ENCODE measurements at places on chromosomes 2 and 18.
A peak's percentile ranks its signal among the peaks of the same experiment; 100 is the strongest.

GRCh38 chr2:238942080-238942725 lies 94.3 kb downstream of the TWIST2 start:
- no peak for DNase-seq

GRCh38 chr18:25144820-25145219 lies 207.1 kb downstream of the ZNF521 start:
- no peak for DNase-seq

GRCh38 chr2:234864506-234864905 lies 87.3 kb upstream of the SH3BP4 start:
- no peak for DNase-seq

- DNase-seq, result no peak
Measured at GRCh38 chr18:58989184-58989759, 124.6 kb downstream of the ZNF532 start.

GRCh38 chr2:155701721-155702120 lies 630.8 kb downstream of the NR4A2 start:
- no peak for DNase-seq

DNA sequence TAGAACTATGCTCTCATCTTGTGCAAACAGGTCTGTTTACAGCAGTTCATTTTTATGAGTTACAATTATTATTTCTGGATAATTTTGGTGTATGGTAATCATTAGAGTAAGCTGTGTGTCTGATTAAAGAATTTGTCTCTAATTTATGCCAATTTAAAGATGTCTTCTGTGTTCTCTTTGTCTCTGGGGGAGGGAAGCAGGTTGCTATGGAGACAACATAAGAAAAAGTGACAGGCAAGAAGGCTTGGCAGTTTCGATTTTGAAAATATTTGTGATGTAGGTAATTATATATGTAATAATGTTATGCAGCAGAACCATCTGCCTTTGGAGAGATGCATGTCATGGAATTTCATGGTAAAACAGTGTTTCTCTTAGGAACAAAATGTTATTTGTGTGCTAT lies 78.2 kb downstream of the SH3RF3 start:
- no peak for DNase-seq

GRCh38 chr18:63376538-63376937 lies 9.5 kb upstream of the KDSR start:
- DNase-seq, result no peak

DNA sequence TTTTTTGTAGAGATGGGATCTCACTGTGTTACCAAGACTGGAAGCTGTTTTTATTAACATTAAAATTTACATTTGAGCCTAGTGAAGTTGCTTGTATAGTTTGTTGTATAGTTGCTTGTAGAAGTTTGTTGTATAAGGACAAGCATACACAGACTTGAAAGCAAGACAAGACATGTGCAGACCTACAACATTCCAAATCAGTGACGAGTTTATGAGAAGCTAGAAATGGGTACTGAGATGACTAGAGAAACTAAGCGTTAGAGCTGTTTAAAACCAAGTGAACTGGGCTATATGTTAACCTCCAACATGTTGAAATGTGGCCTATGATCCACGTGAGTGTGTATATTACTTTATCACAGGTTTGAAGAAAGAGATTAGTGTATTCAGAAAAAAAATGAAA lies 39.1 kb downstream of the ABCB11 start:
- DNase-seq, result peak; percentile 4

DNA sequence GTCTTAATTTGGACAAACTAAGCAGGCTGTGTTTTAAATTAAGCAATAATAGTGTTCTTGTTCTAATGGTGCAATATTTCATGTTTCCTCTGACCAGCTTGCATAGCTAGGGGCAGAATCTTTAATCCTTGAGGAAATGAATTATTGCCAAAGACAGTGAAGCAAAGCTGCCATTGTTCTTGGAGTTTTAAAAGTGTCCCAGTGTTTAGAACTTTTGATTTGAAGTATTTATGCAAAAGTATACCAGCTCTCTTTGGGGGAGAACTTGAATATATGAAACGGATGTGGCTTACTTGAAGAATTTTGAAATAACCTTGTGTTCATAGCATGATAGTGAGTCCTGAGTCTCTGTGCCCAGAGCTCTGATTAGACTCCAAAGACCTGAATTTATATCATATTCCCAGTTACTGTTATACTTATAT lies 33.4 kb downstream of the ITGA6 start:
- DNase-seq, result no peak

DNA sequence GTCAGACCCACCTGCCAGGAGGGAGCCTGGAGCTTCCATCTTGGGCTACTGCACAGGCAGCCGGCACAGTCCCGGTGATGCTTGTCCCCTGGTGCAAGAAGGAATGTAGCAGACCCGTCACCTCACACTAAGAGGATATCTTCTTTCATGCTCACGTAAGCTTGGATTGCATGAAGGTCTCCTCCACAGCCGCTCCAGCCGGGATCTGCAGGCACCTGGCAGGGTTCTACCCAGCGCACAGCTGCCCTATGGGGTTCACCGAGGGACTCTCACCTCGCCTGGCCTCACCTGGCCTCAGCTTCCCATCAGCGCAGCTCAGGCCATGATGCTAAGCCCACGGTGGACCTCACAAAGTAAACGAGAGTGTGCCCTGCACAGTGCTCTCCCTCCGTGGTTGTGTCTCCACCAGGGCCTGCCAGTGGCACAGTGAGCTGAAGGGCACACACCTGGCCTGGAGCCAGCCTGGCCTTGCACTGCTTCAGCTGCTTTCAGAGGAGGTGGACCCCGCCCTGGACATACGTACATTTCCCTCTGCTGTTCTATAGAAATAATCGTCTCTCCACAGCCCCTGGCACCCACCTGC lies 239.1 kb downstream of the SEPTIN10 start:
- no peak for DNase-seq

Data from lung microvascular endothelial cell (primary cell).